Suprapubic skin (tissue), 4 donors: ENCODE measurements at places on chromosomes 1 and 21.
A peak's percentile ranks its signal among the peaks of the same experiment; 100 is the strongest.

DNA sequence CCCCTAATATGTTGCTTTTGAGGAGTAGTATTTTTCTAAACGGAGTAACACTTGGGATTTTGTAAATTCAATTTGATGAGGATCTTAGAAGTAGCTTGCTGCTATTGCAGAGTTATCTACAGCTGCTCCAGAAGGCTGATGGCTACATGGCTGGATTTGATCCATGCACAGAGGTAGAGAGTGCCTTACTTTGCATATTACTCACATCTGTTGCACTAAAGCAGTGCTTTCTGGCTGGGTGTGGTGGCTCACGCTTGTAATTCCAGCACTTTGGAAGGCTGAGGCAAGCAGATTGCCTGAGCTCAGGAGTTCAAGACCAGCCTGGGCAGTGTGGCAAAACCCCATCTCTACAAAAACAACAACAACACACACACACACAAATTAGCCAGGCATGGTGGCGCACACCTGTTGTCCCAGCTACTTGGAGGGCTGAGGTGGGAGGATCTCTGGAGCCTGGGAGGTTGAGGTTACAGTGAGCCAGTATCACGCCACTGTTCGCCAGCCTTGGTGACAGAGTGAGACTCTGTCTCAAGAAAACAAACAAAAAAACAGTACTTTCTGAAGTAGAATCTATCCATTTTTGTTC lies 24.6 kb downstream of the RALGPS2 start:
- no peak for DNase-seq
- H3K27me3 ChIP-seq = no peaks in the 10 kb centered on the region
- no peak overlapping the region for H3K4me3 ChIP-seq
- no peak overlapping the region for H3K27ac ChIP-seq
- H3K36me3 ChIP-seq = no peaks in the 10 kb centered on the region
- no peaks in the 10 kb centered on the region for H3K4me1 ChIP-seq

- H3K4me1 ChIP-seq = peaks cover 52% of the 10 kb centered on the region
- no peaks in the 10 kb centered on the region for H3K36me3 ChIP-seq
- peak overlapping the region; percentile 42 for H3K27ac ChIP-seq
- H3K4me3 ChIP-seq = no peak overlapping the region
These were observed 6.3 kb downstream of the MX2 start for GRCh38 chr21:41367945-41368734.

- H3K36me3 ChIP-seq = no peaks in the 10 kb centered on the region
- H3K27me3 ChIP-seq = no peaks in the 10 kb centered on the region
- DNase-seq = no peak
- no peaks in the 10 kb centered on the region for H3K4me1 ChIP-seq
These were observed 4.7 kb upstream of the SLAMF7 start for GRCh38 chr1:160734301-160734700.

- H3K27me3 ChIP-seq = no peaks in the 10 kb centered on the region
- no peaks in the 10 kb centered on the region for H3K36me3 ChIP-seq
- no peak overlapping the region for H3K27ac ChIP-seq
- DNase-seq = no peak
- H3K4me1 ChIP-seq = peaks cover 2% of the 10 kb centered on the region
- no peak overlapping the region for H3K4me3 ChIP-seq
These were observed 225.3 kb downstream of the SPATA17 start for GRCh38 chr1:217856342-217857034.

DNA sequence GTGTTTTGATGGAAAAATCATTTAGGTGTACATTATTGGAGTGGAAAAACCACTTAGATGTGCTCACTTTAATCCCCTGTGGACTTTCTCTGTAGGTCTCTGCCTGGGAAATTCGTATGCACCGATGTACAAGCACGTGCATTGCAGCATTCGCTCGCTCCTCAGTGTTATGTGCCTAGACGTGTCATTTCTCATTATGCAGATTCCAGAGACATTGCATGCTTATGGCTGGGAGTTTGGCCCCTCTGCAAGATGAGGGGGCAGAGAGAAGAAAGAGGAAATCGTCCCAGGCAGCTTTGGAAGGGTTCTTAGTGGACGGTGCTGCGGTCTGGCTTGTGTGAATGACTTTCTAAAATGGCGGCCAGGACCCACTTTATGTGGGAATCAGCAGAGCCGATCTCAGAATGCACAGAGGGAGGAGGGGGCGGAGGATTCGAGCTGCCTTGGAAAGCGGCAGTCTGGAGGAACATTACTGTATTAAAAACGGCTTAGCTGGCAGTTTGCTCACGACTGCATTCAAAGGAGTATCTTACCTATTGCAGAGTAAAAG lies 2.3 kb downstream of the SPEN start:
- peak; percentile 71 for DNase-seq
- peak overlapping the region; percentile 99 for H3K27ac ChIP-seq
- H3K4me1 ChIP-seq = peaks cover 61% of the 10 kb centered on the region
- peak overlapping the region; percentile 95 for H3K4me3 ChIP-seq
- H3K27me3 ChIP-seq = no peaks in the 10 kb centered on the region
- no peaks in the 10 kb centered on the region for H3K36me3 ChIP-seq

- H3K27ac ChIP-seq = no peak overlapping the region
- no peaks in the 10 kb centered on the region for H3K36me3 ChIP-seq
- DNase-seq = no peak
- H3K27me3 ChIP-seq = peaks cover 41% of the 10 kb centered on the region
- H3K4me1 ChIP-seq = peaks cover 9% of the 10 kb centered on the region
- H3K4me3 ChIP-seq = no peak overlapping the region
These were observed 165.7 kb upstream of the IRF2BP2 start for GRCh38 chr1:234775477-234776246.

- no peaks in the 10 kb centered on the region for H3K27me3 ChIP-seq
- H3K4me3 ChIP-seq = no peak overlapping the region
- H3K27ac ChIP-seq = no peak overlapping the region
- no peak for DNase-seq
- peaks cover 4% of the 10 kb centered on the region for H3K4me1 ChIP-seq
These were observed 37.1 kb upstream of the ANGPTL7 start for GRCh38 chr1:11151826-11152612.

DNA sequence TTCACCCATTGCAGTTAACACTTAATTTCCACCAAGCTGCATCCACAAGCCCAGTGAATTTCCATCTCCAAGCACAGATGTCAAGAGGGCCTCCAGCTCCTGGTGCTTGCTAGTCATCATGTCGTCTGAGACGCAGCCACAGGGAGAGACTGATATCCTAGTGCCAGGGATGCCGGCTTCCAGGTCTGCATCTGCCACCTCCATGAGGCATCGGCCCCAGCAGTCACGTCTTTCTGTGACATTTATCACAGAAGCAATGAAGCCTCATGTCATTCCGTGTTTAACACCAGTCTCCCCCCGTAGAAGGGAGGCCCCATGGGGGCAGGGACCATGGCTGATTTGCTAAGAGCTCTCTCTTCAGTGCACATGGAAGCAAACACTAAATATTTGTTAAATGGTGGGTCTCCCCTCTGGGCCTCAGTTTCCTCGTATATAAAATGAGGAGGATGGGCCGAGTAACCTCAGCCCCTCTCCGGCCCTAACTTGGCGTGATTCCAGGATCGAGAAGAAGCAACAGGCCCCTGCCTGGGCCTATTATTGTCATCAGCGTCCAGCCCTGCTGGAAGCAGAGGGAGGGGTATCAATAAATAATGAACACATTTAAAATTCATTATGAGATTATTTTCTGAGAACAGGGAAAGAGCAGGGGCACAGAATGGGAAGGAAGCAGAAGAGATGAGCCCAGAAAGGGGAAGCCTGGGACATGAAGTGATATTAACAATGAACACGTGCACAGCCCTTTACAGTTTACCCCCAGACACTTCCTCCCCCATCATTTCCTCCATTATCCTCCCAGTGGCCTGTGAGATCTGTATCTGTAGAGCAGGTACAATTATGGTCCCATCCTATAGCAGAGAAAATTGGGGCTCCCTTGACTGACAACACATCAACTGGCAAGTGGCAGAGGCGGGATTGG lies 837 bp upstream of the C1QB start:
- no peak overlapping the region for H3K4me3 ChIP-seq
- peaks cover 33% of the 10 kb centered on the region for H3K27me3 ChIP-seq
- H3K27ac ChIP-seq = no peak overlapping the region
- H3K36me3 ChIP-seq = no peaks in the 10 kb centered on the region
- no peak for DNase-seq

DNA sequence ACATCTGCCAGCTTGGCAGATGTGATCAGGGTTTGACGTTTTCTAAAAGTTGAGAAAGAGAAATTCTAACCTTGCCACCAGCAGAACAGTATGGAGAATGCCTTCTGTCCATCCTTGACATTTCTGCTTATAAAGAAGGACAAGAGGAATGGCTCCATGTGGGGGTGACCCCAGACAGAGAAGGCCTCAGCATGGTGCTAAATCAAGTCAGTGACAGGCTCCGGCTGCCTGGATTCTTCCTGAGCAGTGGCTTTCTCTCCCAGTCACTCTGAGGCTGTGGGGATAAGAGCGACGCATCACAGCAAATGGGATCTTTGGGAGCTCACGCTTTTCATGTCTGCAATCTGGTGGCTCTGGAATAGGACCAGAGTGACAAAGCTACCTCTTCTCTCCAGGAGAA lies 640.2 kb upstream of the CAMK1G start:
- H3K4me1 ChIP-seq = no peaks in the 10 kb centered on the region
- H3K36me3 ChIP-seq = no peaks in the 10 kb centered on the region
- H3K4me3 ChIP-seq = no peak overlapping the region
- DNase-seq = no peak
- H3K27me3 ChIP-seq = no peaks in the 10 kb centered on the region

- H3K27ac ChIP-seq = no peak overlapping the region
- H3K27me3 ChIP-seq = no peaks in the 10 kb centered on the region
- H3K4me3 ChIP-seq = no peak overlapping the region
- H3K36me3 ChIP-seq = no peaks in the 10 kb centered on the region
These were observed 180.0 kb upstream of the NEGR1 start for GRCh38 chr1:72462186-72462905.

DNA sequence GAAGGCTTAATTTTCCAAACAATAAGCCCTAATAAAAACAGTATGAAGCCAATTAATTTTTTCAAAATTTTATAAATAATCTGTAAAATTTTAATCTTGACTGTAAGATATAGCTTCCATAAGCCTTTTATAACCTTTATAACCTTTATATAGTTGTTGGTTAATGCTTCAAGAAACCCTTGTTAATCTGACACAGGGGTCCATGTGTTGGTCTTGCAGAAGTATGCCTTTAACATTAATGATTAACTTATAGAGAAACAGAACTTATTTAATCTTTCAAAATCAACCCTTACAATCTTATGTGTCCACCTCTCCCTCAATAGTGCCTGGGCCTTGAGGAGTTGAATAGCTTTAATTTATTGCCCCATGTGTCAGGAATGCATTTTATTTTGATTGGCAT lies 23.2 kb upstream of the HAO2 start:
- H3K4me3 ChIP-seq = no peak overlapping the region
- no peak for DNase-seq
- H3K27me3 ChIP-seq = no peaks in the 10 kb centered on the region
- no peaks in the 10 kb centered on the region for H3K36me3 ChIP-seq
- H3K27ac ChIP-seq = no peak overlapping the region
- no peaks in the 10 kb centered on the region for H3K4me1 ChIP-seq

DNA sequence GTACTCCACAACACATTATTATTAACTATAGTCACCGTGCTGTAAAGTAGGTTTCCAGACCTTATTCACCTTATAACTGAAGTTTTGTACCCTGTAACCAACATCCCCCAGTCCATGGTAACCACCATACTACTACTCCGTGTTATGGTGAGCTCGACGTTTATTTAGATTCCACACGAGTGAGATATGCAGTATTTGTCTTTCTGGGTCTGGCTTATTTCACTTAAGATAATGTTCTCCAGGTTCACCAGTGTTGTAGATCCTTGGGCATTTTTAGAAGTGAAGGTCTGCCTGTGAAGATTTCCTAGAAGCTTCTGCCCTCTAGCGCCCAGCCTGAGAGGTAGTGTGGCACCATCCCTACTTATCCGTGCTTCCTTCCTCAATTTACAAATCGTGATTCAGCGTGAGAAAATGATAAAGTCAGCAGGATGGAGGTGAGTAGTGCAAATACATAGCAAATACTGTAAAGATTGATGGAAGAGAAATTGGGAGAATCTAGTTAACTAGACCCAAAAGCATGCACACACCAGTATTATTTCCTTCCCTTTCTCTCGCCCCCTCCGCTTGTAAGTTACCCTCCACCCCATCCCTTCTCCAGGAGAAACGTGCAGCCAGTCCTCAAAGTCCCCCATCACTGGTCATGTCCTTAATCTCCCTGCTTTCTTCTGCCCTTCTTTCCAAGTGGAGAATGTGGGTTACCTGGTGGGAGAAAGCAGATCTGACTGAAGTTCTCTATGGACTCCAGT lies 36.0 kb upstream of the DISC1 start:
- H3K27ac ChIP-seq = no peak overlapping the region
- no peaks in the 10 kb centered on the region for H3K27me3 ChIP-seq
- no peak overlapping the region for H3K4me3 ChIP-seq
- no peak for DNase-seq
- H3K4me1 ChIP-seq = peaks cover 3% of the 10 kb centered on the region

GRCh38 chr1:174052621-174053020 lies 30.5 kb upstream of the RC3H1 start:
- no peak overlapping the region for H3K4me3 ChIP-seq
- no peaks in the 10 kb centered on the region for H3K27me3 ChIP-seq
- no peaks in the 10 kb centered on the region for H3K36me3 ChIP-seq
- no peak overlapping the region for H3K27ac ChIP-seq

GRCh38 chr21:16579538-16579937 lies 849.8 kb downstream of the USP25 start:
- DNase-seq = no peak
- no peaks in the 10 kb centered on the region for H3K27me3 ChIP-seq
- H3K36me3 ChIP-seq = no peaks in the 10 kb centered on the region
- H3K4me3 ChIP-seq = no peak overlapping the region

GRCh38 chr1:244280859-244281258 lies 170.8 kb downstream of the ADSS2 start:
- no peaks in the 10 kb centered on the region for H3K36me3 ChIP-seq
- no peaks in the 10 kb centered on the region for H3K4me1 ChIP-seq

DNA sequence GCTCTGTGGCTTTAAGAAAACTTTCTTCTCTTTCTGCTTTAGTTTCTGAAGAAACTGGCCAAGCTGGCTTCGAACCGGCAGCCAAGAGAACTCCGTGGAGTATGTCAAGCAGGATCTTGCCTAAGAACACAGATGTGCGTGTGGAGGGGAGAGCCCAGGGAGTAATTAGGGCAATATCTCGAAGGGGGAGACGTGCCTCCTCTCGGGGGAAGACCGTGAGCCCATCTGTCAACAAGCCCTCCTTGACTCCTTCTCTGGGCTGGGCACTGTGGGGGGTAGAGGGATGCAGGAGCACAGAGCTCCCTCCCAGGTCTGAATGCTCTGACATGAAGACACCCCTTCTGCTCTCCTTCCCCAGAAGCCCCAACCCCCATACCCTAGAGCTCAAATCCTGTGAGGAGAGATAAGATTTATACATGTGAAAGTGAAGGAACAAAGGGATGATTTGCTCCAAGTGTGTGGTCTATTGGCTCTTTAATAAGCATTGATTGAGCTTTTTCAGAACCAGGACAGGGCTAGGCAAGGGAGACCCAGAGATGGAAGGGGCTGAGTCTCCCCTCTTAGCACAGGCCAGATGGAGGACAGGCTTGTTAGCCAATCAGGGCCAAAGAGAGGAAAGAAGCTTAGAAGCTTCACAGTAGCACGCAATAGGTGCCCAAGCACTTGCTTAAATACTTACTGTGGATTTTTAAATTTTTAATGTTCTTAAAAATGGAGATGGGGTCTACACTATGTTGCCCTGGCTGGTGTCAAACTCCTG lies 37.5 kb downstream of the EDN2 start:
- no peaks in the 10 kb centered on the region for H3K27me3 ChIP-seq
- no peak overlapping the region for H3K4me3 ChIP-seq
- H3K36me3 ChIP-seq = no peaks in the 10 kb centered on the region
- H3K4me1 ChIP-seq = peaks cover 47% of the 10 kb centered on the region
- DNase-seq = no peak
